GM13976 (cell line): ENCODE measurements at places on chromosomes 6 and 20.

- no peak for DNase-seq
These were observed 45.6 kb upstream of the STX16 start for GRCh38 chr20:58605292-58606065.

- DNase-seq: peak; percentile 64
These were observed 1.2 kb downstream of the TGIF2 start for GRCh38 chr20:36574366-36575135.

- no peak for DNase-seq
These were observed 258.4 kb upstream of the MARCKS start for GRCh38 chr6:113598786-113599185.

- no peak for DNase-seq
These were observed 4.3 kb downstream of the CRIP3 start for GRCh38 chr6:43304361-43304760.

DNA sequence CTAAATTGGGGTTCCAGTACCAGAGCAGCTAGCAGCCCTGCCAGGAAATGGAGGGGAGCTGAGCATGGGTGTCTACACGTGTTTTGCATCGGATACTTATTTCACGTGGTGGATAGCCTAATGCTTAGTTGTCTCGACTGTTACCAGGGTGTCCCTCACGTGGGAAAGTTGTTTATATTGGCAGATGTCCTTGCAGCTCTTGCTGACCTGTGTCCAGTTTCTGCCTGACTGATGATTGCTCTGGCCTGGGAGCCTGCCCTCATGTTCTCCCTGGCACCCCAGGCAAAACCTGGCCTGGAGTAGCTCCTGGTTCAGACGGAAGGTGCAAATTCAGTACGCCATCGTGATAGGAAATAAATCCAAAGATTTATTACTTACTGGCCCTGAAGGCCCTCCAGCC, 11.8 kb upstream of the FERMT1 start:
- DNase-seq: no peak
